Breast epithelium (tissue), 4 donors: ENCODE measurements at places on chromosomes 16 and 17.

DNA sequence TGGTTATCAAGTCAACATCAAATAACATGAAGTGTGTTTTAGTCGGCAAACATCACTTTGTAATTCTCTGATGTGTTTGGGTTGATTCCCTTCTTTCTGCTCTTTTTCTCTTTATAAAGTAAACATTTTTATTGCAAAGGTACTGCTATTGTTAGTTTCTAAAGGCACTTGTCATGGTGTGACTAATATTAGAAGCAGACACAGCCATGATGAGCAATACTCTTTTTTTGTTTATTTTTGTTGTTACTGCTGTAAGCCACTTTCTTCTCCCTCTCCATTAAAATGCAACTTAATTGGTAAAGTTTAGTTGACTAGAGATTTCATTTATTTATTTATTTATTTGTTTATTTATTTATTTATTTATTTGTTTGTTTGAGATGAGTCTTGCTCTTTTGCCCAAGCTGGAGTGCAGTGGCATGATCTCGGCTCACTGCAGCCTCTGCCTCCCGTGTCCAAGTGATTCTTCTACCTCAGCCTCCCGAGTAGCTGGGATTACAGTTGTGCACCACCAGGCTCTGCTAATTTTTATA is 424.7 kb downstream of the WWOX start:
- no peak for DNase-seq

DNA sequence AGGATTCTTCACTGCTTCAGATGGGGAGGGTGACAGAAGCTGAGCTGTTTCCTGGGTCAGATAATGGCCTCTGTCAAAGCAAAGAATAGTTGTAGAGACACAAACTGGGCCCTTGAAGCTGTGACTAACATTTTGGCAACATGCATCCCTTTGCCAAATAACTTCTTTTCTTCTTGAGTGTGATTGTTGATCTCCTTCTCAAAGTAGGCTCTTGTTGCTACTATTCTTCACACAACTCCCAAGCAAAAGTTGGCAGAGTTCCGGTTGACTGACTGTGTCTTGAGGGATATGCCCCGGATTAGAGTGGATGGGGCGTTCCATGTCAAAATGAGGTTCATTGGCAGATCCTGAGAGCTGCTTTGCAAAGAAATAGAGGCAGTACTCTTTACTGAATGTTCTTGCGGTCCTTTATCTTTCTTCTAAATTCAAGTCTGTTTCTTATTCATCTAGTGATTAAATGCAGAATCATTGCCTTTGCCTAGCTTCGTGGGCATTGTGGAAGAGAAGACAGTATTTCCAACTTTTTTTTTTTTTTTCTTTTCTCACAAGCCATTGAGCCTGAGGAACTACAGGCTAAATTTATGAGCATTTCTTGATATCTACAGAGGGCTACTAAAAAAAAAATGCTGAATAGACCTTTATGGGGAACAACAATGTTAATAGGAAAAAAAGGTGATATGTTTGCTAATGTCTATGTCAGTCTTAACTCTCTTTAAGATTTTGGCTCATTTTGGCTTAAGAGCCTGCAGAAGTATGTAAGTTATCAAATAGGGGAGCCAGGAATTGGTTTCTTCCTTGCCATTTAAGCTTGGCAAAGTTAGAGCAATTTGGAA is 5.8 kb downstream of the WIPF2 start:
- DNase-seq = no peak

DNA sequence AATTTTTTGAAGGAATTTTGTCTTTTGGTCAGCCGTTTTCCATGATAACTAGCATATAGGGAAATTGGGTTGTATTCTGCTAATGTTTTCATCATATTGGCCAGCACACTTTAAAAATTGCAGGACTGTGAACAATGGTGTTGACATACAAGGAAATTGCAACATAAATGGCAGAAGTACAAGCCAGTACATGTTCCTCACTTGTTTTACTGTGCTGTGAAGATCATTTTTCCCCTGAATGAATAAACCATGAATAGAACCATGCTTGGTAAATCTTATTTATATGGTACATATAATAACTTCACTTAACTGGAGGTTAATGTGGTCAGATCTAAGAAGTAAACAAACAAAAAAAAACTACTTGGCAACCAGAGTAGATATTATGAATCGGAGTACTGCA is 22.8 kb downstream of the OMG start:
- no peak for DNase-seq

GRCh38 chr16:28059841-28060575 is 3.5 kb downstream of the GSG1L start:
- DNase-seq = no peak

DNA sequence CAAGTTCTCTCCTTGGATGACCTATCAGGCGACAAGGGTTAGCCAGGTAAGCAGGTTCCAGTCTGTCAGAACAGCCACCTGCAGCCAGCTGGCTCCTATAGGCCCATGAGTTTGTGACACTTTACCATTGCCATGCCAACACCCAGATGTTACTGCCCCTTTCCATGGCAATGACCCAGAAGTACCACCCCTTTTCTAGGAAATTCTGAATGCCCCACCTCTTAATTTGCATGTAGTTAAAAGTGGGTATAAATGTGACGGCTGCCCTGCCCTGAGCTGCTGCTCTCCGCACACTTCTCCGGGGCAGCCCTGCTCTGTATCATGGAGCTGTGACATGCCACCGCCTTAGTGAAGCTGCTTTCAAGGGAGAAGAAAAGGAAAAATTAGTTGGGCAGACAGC is 10.0 kb upstream of the SECTM1 start:
- no peak for DNase-seq

GRCh38 chr17:80845069-80845862 is 146.4 kb upstream of the CHMP6 start:
- DNase-seq = no peak

- DNase-seq = no peak
These were observed 559 bp downstream of the CLUH start for GRCh38 chr17:2710803-2711607.

GRCh38 chr17:36590082-36590481 is 1.6 kb upstream of the DHRS11 start:
- DNase-seq = no peak

DNA sequence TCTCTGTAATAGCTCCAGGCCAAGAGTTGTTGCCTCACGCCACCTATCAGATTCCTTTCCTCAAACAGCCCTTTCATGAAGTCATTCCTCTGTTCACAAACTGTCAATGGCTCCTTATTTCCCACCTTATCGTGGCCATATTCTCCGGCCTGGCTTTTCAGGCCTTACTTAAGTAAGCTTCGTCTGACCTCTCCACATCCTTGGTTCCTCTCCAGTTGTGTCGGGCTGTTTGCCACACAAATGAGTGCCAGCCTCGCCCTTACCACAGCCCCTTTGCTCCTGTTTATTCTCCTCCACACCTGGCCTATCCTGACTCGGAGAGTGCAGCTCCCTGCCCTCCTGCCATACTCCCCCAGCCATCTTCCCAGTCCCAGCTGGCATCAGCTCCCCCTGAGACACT is 2.0 kb downstream of the TP53I13 start:
- peak; percentile 21 for DNase-seq

GRCh38 chr16:55039511-55039910 is 108.8 kb downstream of the IRX5 start:
- no peak for DNase-seq

DNA sequence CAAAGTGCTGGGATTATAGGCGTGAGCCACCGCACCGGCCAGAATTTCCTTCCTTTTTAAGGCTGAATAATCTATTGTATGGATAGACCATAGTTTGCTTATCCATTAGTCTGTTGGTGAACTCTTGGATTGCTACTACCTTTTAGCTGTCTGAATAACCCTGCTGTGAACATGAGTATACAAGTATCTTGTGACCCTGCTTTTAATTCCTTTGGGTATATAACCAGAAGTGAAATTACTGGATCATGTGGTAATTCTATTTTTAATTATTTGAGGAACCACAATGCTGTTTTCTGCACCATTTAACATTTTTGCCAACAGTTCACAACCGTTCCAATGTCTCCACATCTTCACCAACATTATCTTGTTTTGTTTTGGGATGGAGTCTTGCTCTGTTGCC is 4.6 kb upstream of the OTOA start:
- no peak for DNase-seq

DNA sequence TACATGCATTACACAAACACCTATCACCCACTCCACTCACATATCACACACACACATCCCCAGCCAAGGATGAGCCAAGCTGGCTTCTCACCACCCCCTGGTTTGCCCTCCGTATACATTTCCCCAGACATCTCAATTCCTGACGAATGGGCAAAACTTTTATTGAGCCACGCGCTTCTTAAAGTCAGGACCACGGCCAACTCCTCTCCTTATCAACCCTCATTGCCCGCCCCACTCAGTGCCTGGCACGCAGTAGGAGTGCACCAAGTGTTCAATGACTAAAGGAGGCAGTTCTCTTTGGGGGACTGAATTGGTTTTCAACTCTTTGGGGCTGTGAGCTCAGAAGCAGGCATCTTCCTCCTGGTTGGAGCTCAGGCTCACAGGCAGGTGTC is 22.5 kb upstream of the C16orf78 start:
- DNase-seq = no peak

- DNase-seq = no peak
These were observed 76.5 kb upstream of the TNRC6C start for GRCh38 chr17:77882040-77882439.

GRCh38 chr16:7014756-7015155 is 317.9 kb upstream of the RBFOX1 start:
- DNase-seq = no peak

DNA sequence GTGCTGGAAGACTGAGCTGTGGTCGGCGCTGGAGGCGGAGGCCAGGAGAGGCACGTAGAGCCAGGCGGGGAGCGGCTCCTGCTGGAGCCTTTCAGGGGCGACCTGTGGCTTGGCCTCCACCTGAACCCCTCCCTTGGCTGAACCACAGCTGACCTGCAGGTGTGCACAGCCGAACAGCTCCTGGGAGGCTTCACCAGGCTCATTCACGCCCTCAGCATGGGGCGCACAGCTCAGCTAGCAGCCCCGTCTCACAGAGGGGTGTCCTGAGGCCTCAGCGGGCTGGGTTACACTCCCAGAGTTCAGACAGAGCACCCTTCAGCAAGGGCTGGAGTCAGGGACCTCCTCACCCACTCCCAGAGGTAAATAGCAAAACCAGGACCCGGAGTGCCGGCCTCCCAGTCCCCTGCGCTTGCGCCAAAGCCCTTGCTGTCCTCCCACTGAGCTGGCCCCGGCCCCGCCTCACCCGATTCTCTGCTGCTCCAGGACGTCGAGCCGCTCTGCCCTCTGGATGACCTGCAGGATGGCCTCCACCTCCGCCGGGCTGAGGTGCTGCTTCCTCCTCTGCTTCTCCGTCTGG is 31.7 kb downstream of the RPH3AL start:
- DNase-seq = no peak

GRCh38 chr16:82169861-82170845 is at the start of gene MPHOSPH6:
Gene MPHOSPH6 (minus strand): TSS chr16:82170224. CDS start chr16:82170175, 49 bp downstream.
- DNase-seq = peak; percentile 86

DNA sequence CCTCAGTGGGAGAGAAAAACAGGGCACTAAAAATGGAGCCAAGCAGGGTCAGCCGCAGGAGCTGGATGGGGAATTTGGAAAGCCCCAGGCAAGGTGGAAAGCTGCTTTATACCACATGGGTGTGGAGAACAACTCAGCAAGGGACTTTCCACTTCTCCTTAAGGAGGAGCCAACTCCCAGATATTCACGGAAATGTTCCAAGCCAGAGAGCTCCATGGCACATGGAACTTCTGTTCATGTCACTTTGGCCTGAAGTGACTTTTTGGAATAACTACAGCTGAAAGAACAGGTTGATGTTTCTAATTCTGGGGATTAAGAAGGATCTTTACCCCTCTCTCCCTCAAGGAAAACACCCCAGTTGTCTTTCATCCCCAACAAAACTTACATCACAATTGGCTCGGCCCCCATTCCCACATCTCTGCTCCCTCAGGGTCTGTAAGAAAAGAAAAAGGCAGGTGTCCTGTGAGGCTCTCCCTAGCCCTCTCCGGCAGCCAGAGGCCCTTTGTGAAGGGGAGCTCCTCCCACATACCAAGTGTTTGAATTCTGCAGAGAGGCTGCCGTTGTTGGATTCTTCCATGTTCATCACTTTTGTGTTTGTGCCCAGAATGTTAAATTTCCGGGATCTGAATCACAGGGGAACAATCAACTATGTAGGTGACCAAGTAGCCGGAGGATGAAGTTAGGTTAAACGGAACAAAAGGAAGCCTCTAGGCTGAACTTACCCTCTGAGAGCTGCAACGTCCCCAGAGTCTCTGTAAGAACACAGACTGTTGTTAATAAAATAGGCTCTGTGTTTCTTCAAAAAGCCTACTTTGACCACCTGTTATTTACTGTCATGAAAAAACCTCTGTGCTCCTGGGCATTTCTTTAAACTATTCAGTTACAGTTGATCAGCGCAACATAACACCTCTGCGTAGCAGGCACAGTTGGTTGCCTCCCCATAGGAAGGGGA is 41.0 kb downstream of the STAT5A start:
- peak; percentile 66 for DNase-seq

GRCh38 chr17:76111956-76112355 is 8.4 kb upstream of the EXOC7 start:
- no peak for DNase-seq

- DNase-seq = peak; percentile 44
These were observed 152.2 kb upstream of the TBX2 start for GRCh38 chr17:61247439-61247838.

- DNase-seq = no peak
These were observed 2.4 kb downstream of the PPL start for GRCh38 chr16:4934591-4934990.

DNA sequence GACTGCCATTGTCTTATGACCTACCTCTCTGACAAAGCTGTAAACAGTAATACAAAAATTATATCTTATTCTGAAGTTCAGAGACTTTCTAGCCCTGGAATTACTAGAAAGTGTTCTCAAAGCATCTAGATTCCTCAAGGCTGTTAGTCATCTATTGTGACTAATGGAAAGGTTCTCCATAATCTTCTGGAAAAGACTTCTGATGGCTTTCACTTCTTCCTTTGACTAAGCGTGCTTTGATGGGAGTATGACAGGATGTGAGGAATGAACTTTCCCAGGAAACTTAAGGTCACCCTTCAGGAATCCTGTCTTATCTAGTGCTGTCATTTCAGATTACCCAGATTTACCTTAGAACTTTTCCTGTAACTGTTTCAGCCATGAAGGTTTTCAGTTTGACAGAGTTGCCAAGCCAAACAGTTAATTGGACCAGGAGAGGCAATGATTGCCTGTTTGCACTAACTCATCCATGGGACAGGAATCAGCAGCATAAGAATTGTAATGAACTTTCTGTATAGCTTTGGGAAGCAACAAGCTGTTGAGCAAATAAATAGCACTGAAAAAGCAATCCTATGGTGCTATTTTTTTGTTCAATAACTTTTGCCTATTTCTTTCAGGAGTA is 43.5 kb downstream of the AP2B1 start:
- DNase-seq = no peak

DNA sequence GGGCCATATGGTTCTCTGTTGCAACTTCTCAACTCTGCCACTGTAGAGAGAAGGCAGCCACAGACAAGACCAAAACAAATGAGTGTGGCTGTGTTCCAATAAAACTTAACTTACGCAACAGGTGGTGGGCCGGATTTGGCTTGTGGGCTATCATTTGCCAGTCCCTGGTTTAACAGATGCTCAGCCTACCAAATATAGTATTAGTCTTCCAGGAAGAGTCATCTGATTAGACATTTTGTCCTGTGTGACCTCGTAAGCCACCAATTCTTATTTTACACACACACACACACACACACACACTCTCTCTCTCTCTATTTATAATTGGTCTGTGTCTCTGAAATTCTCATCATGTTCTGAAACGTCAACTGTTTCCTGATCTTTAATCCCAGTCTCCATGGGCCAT is 245.9 kb downstream of the XYLT1 start:
- no peak for DNase-seq

GRCh38 chr17:75036643-75037268 is 10.0 kb downstream of the ATP5PD start:
- peak; percentile 67 for DNase-seq

GRCh38 chr17:9669551-9670008 is 24.3 kb downstream of the USP43 start:
- peak; percentile 23 for DNase-seq

- no peak for DNase-seq
These were observed 17.0 kb upstream of the NTN1 start for GRCh38 chr17:9004132-9004960.
